ENCODE measurements at places on chromosomes 1 and 21. TPM values are rescaled to one million over a fixed set of nuclear protein-coding genes. Genes with fewer than 3 reads are reported as not detected.

MATN1 gene
- 0.12 TPM for total RNA-seq

AGT gene
- 341 TPM for total RNA-seq

CRP gene
- 46.3 TPM for total RNA-seq

DRAXIN gene
- 0.12 TPM for total RNA-seq

C1orf226 gene
- 31.4 TPM for total RNA-seq

MYBPH gene
- total RNA-seq: not detected

IRF2BP2 gene
- 231 TPM for total RNA-seq

ST6GALNAC5 gene
- total RNA-seq: 65.9 TPM

DDI2 gene
- total RNA-seq: 45.2 TPM

LCE3D gene
- total RNA-seq: not detected

GJA8 gene
- not detected for total RNA-seq

LCE1D gene
- not detected for total RNA-seq

PCBP3 gene
- 2.1 TPM for total RNA-seq

S100A3 gene
- not detected for total RNA-seq

GBP2 gene
- 67.8 TPM for total RNA-seq

KIF21B gene
- 4.9 TPM for total RNA-seq

ELAPOR1 gene
- 127 TPM for total RNA-seq

PRKCZ gene
- 29.8 TPM for total RNA-seq

Measured in mucosa of gallbladder (tissue), 1 donor.